ENCODE measurements at places on chromosomes 2 and 18.
A peak's percentile ranks its signal among the peaks of the same experiment; 100 is the strongest.

GRCh38 chr2:99613980-99614379 is 124.2 kb upstream of the REV1 start:
- no peak for DNase-seq

- no peak for DNase-seq
These were observed 8.1 kb upstream of the IL36A start for GRCh38 chr2:112997151-112997550.

- DNase-seq = no peak
These were observed 164.7 kb downstream of the ALPK2 start for GRCh38 chr18:58464104-58464625.

DNA sequence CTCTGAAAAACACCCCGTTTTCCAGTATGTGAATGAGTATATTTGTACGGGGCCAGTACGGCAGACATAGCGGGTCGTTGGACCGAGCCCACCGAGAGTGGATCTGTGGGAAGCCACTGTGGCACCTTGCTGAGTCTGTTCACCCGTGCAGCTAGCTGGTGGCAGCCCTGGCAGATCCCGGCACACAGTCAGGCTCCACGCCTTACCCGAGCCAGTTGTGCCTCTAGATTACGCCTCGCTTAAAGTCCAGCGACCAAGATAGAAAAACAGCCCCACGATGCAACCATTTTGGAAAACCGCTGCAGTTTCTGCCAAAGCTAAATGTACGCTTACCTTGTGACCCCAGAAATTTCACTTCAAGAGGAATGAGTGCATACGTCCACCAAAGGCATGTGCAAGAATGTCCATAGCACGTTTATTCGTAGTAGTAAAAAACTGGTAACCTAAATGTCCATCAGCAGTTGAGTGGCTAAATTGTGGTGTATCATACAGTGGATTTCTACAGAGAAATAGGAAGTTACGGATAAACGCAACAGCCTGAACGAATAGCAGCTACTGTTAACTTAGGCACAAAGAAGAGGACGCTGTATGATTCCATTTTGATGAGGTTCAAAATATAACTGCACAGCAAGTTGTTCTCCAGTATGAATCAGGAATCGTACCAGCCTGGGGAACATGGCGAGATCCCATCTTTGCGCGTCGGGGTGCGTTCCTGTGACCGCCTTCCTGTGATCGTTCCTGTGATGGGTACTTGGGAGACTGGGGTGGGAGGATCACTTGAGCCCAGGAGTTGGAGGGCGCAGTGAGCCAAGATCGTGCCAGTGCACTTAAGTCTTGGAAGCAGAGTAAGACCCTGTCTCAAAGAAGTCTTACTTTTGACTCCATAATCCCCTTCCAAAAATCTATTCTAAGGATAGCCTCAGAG is 688 bp upstream of the WDR33 start:
- no peak for DNase-seq

DNA sequence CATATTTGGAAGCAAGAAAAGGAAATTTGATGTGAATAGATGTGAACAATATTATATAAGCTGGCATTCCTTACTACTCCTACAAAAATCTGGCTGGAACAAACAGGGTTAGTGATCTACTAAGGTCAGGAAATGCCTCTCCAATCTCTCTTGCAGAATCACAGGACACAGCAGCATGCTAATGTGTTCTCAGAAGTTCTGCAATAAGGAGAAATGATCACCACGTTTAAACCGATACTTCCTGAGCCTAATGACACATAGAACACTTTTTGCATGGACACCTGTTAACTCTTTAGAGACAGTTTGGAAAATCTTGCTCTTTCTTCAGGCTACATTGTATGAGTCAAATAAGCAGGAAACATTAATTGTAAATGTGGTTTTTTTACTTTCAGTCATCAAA is 89.6 kb upstream of the MAP3K20 start:
- DNase-seq = no peak

- DNase-seq = peak; percentile 32
These were observed 5.8 kb upstream of the MARCHF7 start for GRCh38 chr2:159706385-159706980.

- no peak for DNase-seq
These were observed 5.6 kb downstream of the CPSF3 start for GRCh38 chr2:9428965-9429577.

GRCh38 chr18:9803063-9803697 is 82.6 kb upstream of the TXNDC2 start:
- no peak for DNase-seq

DNA sequence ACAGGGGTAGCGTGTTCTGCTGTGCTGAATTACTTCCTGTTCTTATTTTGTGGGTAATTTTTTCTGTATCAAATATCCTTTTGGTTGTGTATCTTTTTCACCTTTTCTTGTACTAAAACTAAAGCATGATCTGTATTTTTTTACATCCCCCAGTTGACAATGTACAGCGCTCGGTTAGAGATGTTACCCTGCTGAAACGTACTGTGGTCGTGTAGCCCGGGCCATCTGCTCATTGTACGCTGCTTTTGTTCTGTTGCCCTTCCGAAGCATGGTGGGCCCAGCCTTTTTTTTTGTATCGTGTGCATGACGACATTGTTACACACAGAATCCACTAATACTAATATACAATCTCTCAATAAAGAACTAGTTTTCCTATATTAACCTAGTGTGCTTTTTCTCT is 233.1 kb downstream of the HAUS1 start:
- DNase-seq = no peak

GRCh38 chr18:36041146-36041545 is 26.2 kb downstream of the RPRD1A start:
- DNase-seq = no peak

DNA sequence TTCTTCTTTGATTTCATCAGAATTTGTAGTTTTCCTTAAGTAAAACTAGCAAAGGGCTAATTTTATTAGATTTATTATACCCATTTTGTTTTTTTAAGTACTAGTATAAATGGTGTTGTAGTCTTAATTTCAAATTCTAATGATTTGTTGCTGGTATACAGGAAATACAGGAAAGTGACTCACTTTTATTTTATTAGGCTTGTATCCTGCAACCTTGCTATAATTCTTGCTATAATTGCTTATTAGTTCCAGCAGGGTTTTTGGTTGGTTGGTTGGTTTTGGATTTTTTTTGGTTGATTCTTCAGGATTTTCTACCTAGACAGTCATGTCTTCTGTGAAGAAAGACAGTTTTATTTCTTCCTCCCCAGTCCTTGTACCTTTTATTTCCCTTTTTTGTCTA is 110.6 kb upstream of the IL1R2 start:
- DNase-seq = no peak

- DNase-seq = no peak
These were observed 438.0 kb upstream of the CDH20 start for GRCh38 chr18:60895181-60895580.

- DNase-seq = no peak
These were observed 66.5 kb downstream of the ABI2 start for GRCh38 chr2:203394519-203395227.

DNA sequence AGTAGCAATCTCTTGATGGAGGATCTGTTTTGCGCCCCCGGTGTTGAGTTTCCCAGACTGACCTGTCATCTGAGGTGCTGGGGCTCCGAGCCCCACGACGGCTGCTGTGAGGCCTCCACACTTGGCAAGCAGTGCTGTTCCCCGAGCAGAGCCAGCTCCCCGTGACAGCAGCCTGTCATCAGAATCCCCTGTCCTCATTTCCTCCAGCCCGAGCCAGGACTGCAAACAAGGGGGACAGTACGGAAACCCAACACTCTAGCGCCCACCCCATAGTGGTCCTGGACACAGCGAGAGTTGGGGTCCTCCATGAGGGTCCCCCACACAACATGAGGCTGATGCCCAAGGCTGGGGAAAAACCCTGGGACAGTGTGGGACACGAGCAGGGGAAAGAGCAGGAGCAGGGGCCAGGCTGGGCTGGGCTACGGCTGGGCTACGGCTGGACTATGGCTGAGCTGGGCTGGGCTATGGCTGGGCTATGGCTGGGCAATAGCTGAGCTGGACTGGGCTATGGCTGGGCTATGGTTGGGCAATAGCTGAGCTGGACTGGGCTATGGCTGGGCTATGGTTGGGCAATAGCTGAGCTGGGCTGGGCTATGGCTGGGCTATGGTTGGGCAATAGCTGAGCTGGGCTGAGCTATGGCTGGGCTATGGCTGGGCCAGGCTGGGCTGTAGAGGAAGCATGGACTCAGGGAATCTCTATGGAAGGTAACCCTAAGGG is 1.5 kb upstream of the KLHL30 start:
- DNase-seq = no peak

DNA sequence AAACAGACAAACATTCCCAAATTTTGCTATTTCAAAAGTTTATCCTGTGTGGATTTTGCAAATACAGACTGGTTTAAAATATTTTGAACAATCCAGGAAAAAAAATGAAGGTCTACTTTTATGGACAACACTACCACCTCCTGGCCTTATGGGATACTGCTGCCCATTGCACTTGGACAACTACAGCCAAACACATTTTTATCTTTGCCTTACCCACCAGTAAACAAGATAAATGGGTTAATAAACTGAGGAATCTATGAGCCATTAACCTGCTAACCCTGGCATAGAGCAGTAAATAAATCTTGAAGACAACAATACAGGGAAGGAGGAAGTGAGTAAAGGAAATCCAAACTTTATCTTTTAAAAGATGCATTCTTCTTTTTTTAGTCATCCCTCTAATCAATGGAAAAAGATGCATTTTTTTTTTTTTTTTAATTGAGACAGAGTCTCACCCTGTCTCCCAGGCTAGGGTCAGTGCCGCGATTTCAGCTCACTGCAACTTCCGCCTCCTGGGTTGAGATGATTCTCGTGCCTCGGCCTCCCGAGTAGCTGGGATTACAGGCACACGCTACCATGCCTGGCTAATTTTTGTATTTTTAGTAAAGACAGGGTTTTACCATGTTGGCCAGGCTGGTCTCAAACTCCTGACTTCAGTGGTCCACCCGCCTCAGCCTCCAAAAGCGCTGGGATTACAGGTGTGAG is 2.1 kb upstream of the SPIRE1 start:
- no peak for DNase-seq

GRCh38 chr2:149056541-149057255 is 18.2 kb downstream of the LYPD6B start:
- no peak for DNase-seq

DNA sequence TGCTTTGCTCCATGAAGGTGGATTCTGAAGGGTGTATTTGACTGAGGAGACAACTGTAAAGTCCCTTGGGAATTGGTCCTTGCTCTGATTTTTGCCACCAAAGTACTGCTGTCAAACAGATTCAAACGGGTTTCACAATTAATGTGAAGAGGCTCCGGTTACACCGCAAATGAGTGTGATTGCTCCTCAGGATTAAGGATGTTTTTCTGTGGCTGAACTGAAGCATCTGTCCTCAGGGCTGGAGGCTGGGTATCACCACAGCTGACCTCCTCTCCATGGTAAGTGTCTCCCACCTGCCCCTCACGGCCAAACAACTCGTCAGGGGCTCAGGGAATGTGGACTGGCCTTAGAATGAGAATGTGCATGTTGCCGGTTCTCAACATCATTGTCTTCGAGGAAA is 130.4 kb upstream of the NDUFV2 start:
- DNase-seq = no peak

DNA sequence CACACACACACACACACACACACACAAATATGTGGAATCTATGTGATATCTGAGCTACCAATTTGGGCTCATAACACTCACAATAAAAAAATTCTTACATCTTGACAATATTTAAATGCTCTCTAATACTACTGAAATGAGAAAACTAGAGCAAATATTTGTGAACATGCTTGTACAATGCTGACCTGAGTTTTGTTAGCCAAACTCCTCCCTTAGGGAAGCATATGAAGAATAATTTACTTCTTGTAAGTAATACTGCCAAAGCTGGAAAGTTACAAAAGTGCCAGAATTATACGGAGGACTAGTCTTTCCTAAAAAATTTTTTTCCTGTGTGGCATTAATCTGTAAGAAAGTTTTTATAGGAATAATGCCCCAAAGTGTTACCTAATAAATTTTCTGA is 18.5 kb downstream of the MBD2 start:
- DNase-seq = no peak

DNA sequence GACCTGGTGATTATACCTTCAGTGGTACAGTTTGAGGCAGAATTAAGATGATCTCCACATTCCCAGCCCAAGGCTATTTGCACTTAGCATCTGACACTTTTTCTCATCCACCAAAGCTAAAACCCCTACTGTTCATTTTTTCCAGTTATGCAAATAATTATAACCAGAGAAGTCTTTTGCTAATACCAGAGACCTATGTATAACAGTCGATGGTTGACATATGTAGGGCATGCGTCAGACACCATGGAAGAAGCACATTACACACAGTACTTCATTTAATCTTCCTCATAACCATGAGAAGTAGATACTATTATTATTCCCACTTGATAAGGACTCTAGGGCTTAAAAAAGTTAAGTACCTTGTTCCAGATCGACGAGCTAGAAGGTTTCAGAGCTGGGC is 36.5 kb downstream of the AP1S3 start:
- DNase-seq = no peak

- DNase-seq = no peak
These were observed 35.1 kb downstream of the EVA1A start for GRCh38 chr2:75525434-75526310.

GRCh38 chr18:10284540-10285282 is 169.7 kb upstream of the APCDD1 start:
- DNase-seq = no peak

DNA sequence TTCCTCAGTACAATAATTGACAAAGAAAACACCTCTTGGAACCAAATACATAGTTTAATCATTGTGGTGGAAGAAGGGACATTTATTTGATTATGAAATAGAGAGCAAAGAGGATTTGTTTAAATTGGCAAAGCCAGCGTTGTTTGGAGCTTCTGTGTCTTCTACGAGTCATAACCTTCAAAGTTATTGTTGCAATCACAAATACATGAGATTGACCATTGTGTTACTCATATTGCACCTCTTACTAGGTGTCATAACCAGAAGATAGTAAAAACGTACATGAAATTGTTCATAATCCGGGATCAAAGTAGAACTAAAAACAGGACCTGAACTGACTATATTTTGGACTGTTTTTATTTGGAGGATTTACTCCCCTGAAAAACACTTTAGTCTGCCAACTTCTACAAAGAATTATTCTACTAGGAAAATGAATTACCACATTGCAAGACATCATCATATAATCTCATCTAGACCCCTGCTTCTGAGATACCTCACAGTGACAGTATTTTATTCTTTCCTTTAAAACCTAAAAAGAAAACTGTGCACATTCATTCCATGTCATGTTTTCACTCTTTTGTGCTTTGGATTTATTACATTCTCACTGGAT is 151.7 kb upstream of the KLF7 start:
- DNase-seq = no peak

GRCh38 chr2:146385031-146385430 is 1459.8 kb upstream of the ACVR2A start:
- no peak for DNase-seq

- DNase-seq = no peak
These were observed 13.4 kb upstream of the HRH4 start for GRCh38 chr18:24446953-24447538.

DNA sequence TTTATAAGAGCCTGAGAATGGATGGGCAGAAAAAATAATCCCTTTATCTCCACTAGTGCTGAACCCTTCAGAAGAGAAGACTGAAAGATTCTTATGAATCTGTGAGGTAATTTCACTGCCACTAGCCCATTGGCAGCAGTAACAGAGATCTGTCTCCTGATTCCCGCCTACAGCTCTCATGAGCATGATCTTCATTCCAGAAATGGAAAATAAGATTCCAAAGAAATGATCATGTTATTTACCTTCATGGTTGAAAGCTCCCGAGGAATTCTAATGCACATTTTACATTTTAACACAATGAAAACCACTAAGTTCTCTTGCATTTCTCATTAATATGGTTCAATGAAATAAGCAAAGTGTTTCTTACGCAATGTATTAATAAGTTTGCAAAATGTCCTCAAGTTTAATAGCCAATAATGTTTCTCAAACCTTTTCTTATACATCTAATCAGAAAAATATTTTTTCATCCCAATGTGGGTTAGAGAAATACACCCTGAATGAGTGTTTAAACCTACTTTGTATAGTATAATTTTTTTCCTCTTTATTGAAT is 905.6 kb downstream of the TMEM182 start:
- no peak for DNase-seq
